Activated naive CD4-positive, alpha-beta T cell treated with anti-CD3 and anti-CD28 coated beads for 36 hours (primary cell): ENCODE measurements at places on chromosomes 5 and 9. TPM values are rescaled to one million over a fixed set of nuclear protein-coding genes. Genes with fewer than 3 reads are reported as not detected.

Gene SLC34A1
- not detected for total RNA-seq

DNA sequence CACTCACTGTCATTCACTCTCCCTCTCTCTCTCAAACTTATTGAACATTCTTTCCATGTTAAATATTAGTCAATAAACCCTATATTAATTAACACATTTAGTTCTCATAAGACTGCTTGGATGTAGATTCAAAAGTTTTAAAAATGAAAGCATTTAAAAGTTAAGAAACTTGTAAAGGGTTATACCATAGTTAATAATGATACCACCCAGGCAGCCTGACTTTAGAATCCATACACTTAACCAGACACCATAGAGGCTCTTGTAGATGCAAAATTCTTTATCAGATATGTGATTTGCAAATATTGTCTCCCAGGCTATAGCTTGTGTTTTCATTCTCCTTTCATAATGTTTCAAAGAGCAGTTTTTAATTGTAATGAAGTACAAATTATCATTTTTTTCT is 335.8 kb upstream of the ACTBL2 start:
- no peak for DNase-seq

- DNase-seq: no peak
Observed at GRCh38 chr5:170865622-170866021, 3.8 kb downstream of the RANBP17 start.

Gene THBS4
- total RNA-seq: 0.29 TPM

- no peak for DNase-seq
Observed at GRCh38 chr5:142892021-142892420, 121.8 kb downstream of the ARHGAP26 start.

DNA sequence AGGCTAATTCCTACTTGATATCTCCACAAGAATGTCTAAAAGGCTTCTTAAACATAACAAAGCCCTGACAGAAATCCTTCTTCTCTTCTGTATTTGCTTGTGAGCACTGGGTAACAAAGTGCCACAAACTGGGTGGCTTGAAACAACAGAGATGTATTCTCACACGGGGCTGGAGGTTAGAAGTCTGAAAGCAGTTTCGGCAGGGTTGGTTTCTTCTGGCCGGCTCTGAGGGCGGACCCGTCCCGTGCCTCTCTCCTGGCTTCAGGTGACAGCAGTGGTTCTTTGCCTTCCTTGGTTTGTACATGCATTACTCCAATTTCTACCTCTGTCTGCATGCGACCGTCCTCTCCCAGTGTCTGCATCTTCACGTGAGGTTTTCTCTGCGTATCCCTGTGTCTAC is 14.0 kb upstream of the TRAF1 start:
- DNase-seq: no peak

Gene NR5A1
- not detected for total RNA-seq

DNA sequence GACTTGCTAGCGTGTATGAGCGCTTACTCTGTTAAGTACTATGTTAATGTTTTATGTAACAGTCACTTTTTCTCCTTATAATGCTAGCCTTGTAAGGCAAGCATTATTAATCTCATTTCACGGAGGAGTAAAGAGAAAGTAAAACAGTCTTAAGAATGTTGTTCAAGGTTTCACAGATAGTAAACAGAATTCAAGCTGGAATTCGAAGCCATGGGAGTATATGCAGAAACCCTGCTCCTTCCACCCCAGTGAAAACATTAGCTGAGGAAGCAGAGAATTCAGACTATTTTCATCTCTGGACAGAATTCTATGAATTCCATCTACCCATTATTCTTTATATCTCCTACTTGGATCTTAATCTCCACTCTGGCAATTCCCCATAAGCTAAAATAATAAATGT is 1028.3 kb upstream of the WWC1 start:
- DNase-seq: no peak

DNA sequence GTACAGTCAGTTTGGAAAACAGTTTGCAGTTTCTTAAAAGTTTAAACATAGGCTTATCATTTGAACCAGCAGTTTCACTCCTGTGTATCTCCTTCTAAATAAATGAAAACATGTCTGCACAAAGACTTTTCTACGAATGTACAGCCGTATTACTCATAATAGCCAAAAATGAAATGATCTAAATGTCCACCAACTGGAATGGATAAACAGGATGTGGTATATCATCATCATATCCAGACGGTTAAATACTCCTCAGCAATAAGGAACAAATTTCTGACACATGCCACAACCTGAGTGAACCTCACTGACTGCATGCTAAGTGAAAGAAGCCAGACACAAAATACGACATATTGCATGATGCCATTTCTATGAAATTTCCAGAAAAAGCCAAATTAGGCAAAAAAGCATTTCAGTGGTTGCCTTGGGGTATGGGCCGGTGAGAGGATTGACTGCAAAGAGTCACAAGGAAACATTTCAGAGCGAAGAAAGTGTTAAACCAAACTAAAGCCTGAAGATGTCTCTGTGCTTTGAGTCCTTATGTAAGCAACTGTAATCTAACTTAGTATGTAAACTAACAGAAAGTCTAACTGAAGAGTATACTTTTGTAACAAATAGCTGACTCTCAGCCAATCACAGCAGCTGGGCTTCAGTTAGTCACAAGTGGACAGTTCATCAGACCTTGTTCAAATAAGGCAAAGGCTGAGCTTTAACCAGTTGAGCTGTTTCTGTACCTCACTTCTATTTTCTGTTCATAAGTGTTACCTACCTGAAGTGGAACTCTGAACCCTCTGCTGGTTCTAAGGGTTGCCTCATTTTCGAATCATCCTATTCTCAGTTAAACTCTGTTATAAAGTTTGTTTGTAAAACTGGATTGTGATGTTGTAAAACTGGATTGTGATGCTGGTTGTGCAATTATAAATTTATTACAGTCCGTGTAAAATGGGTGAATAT is 65.2 kb downstream of the TRIO start:
- DNase-seq: no peak

Gene SKP2
- total RNA-seq: 48.1 TPM

GRCh38 chr9:114004221-114004716 is 73.8 kb downstream of the AMBP start:
- DNase-seq: no peak

- no peak for DNase-seq
Observed at GRCh38 chr5:168768172-168768571, 189.0 kb upstream of the PANK3 start.

Gene SPAAR
- not detected for total RNA-seq

Gene GRM6
- total RNA-seq: not detected

DNA sequence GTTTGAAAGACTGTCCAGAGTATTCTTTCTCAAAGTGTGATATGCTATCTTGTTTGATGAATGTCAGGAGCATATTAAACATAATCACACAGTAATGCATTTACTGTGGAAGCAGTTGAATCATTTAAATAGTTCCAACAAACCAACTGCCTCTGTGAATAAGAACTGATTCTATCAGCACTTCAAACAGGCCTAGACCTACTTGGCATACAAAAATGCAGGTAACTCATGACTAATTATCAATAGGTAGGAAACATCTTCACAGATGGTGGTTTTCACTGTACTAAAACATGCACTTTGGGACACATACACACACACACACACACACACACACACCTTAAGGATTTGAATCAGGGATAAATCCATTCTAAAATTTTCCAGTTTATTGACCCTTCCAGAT is 91.2 kb upstream of the SNX2 start:
- DNase-seq: no peak

- no peak for DNase-seq
Observed at GRCh38 chr5:10552183-10553143, 11.4 kb upstream of the ANKRD33B start.

DNA sequence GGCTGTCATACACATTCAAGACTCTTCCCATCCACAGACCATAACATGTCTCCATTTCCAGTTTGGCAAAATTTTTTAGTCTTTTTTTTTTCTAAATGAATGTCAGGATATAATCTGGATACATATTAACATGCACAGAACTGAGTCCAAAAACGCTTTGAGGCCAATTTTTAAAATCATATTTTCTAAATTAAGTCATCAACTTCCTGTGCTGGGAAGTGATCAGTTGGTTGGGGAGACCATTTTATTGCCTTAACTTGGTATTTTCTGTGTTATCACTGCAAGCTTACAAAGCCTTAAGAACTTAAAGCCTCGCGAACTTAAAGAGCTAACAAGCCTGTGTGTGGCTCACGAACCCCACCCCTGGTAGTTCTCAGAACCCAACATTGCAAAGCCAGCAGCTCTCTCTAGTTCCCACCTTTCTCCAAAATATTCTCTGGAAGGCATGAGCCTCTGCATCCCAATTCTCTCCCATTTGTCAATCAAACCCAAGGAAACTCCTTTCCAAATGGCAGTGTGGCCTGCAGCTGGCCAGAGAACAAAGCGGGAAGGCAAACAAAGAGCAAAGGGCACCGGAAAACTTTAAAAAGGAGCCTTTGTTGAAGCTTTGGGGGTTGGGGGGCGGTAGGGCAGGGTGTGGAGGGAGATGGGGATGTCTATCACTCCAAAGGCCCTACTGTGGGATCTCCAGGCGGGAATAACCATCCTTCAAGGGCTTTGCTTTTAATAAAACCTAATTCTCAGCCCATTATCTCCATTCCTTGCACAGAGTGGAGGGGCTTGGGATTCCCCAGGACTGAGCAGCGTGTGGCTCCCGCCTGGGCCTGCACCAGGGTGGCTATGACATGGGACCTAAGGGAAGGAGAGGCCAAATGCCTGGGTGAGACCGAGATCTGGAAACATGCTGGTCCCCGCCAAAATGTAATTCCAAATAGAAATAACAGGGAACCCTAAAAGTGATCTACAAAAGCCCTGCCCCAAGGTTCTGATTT is 65.0 kb downstream of the ROR2 start:
- no peak for DNase-seq

GRCh38 chr9:87243602-87244001 is 254.1 kb upstream of the DAPK1 start:
- no peak for DNase-seq

GRCh38 chr9:35499029-35499700 is 9.3 kb downstream of the RUSC2 start:
- no peak for DNase-seq

DNA sequence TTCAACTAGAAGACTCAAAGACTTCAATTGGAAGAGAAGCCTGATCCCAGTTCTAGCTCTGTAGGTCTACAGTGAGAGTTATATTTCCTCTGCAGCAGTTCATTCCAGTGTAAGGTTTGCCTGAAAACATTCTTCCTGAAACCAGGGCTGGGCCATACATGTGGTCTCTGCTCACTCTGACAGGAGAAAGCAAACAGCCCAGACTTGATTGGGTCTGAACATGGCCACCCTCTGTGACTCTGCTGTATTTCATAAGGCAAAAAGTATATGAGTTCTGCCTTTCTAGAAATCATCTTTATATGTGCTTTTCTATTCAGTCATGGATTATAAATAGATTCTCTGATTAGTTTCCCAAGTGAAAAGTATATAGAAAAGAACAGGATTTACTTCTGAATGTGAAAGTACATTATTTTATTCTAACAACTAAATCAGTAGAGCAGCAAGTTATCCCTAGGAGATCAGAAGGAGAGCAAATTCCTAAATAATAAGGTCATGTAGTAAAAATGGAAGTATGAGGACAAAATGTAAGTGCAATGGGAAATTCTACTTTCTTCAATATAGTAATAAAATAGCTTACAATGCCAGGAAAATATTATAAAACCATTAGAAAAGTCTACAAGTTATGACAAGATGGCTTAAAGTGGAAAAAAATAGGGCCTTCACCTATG is 144.3 kb downstream of the EFNA5 start:
- DNase-seq: no peak

- DNase-seq: no peak
Observed at GRCh38 chr5:40483316-40483715, 196.4 kb upstream of the PTGER4 start.

Gene TGFBI
- not detected for total RNA-seq

DNA sequence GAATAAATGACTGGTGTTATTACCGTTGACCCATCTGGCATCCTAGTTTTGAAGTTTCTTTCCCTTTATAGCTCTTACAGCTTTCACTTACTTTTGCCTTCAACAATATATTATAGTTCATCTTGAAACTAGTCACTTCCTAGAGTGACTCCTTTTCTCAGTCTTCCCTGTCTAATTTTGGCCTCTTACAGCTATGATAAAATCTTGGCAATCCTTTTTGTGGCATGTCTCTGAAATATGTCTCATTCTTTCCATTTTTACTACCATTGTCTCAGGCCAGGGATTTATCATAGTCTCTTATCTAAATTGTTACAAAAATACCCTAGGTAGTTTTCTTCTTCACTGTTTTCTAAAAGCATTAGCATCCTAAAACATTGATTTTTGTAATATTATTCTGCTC is 621.3 kb upstream of the ZNF608 start:
- DNase-seq: no peak

GRCh38 chr5:61496860-61497259 is 164.8 kb downstream of the ZSWIM6 start:
- DNase-seq: no peak

DNA sequence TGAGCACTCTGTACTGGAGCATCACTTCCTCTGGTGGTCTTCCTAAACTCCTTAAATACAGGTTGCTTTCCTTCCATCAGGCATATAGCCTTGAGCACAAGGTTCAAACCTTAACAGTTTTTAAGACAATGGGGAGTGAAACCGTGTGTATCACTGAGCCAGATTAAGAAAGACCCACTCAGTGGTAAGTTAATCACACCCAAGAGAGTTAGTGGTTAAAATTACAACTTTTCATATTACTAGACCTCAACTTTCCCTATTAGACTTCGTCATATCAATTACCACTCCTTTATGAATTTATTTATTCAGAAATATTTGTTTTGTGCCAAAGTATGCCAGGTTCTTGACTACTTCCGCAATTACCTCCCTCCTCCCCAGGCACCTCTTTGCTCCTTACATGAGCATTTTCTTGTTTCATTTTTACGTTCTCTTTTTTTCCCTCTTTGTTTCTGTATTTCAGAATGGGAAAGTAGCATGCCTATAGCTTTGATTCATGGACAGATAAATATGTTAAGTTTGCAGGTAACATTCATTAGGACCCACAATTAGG is 351.0 kb downstream of the KIAA0825 start:
- DNase-seq: no peak

DNA sequence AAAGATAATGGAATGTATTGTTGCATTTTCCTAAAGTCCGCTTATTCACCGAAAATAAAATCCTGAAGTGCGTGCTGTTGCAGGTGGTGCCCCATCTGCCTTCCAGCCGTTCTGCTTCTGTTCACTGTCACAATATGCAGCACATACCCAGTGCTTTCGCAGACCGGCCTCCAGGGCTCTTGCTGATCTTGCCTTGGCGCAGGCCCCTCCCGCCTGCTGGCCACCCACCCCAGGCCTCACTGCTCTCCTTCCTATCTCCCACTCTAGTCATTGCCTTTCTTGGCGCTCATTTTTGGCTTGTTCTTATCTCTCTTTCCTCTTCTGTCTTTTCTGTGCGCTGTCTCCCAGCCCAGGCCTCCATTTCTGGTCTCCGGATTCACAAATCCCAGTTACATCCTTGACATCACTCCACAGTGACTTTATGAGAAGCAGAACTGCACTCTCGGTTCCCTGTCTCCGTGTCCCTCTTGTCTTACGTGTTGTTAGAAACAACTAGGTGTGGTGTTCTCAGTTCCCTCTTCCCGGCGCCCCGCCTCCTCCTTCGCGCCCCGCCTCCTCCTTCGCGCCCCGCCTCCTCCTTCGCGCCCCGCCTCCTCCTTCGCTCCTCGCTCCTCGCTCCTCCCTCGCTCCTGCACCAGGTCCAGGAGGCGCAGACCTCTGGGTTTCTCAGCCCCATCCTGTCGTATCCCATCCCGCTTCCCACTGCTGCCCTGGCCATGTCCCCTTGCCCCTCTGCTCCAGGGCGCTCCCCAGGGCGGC is 201.7 kb upstream of the OTULINL start:
- DNase-seq: no peak

GRCh38 chr9:106964822-106965525 is 102.0 kb downstream of the ZNF462 start:
- DNase-seq: no peak
